Fibroblast of mammary gland (primary cell): ENCODE measurements at places on chromosomes 7 and 10.

- DNase-seq, result peak; percentile 85
Observed at GRCh38 chr10:79084012-79084971, 15.5 kb downstream of the ZMIZ1 start.

DNA sequence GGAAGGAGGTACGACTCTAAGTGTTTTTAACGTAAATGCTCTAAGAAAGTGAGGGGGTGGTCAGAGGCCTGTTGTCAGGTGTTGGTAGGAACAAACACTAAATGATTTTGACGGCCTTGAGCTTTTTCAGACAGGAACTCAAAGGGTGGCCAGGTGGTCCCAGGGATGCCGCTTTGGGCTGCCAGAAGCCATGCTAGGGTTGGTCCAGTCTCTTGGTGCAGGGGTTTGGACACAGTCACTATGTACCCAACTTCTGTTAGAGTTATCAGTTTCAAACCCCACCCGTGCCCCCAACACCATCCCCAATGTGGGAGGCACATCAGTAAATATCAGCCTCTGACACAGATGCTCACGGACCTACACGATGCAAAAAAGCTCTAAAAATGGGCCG, 9.3 kb downstream of the ATP6V0E2 start:
- no peak for DNase-seq

- no peak for DNase-seq
Observed at GRCh38 chr10:51289519-51289918, 215.2 kb downstream of the PRKG1 start.

GRCh38 chr7:24038993-24039392, 245.0 kb upstream of the NPY start:
- DNase-seq, result no peak

- peak; percentile 71 for DNase-seq
Observed at GRCh38 chr7:94223375-94224084, 171.2 kb upstream of the COL1A2 start.

DNA sequence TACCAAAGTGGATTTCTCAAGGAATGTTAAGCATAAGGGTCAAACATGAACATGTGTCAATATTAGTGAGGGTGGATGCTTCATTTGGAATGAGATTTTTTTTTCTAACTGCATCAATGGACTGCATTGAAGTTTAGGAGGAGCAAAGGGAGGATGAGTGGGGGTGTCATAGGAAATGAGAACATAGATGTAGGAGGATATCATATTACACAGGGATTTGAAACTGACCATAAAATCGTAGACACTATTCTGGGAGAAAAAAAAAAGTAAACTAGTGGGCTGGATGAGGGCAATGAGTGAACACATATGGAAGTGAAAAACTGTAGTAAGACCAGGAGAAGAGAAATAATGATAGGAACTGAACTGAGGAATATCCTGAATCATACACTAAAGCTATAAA, 109.4 kb downstream of the SEMA3A start:
- peak; percentile 76 for DNase-seq

- peak; percentile 27 for DNase-seq
Observed at GRCh38 chr7:37284805-37285231, 163.8 kb downstream of the ELMO1 start.

DNA sequence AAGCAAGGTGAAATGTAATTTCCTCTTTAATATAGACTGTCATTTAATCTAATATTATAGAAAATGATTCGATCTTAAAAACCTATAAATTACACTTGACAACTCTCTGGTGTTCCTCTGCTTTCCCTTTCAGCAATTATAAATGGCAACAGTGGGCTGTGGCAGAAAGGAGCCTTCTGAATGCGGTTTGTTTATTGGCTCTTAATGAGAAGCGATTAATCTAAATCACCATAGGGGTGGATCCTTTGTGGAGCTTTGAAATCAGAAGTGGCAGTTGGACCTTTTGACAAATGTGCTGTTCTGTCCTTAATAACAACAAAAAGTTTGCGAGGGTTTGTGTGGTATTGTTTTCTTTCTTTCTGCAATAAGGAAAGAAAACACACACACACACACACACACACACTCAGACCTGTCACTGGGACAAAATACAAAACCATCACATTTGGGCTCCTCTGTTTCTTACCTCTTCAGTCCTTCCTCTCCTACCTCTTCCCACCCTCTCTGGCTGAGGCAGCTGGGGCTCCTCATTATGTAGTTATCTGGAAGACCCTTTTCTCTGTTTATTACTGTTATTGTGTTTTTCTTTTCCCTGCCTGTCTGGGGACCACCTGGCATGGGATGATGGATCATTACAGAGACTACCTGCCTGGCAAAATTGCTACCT, 316.2 kb downstream of the SORCS3 start:
- DNase-seq, result no peak

GRCh38 chr10:48620719-48621118, 15.8 kb upstream of the ARHGAP22 start:
- DNase-seq, result no peak

DNA sequence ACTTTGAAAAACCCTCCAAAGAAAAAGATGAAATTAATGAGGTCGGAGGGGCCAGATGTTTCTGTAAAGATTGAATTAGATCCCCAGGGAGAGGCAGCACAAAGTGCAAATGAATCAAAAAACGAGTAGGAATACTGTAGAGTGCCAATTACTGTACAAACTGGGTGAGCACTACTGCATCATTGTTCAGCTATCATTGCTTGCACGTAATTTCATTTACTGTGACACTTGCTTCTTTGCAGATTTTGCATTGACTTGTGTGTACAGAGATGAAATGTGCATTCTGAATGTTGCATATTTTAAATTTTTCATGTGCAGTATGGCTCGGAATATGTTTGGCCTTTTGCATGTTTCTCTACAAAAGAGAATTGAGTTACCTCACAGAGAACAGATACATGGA, 123.7 kb downstream of the LCOR start:
- DNase-seq, result no peak

GRCh38 chr7:73519867-73520672, 2.0 kb downstream of the BAZ1B start:
- peak; percentile 8 for DNase-seq
